ENCODE measurements at places on chromosomes 12 and 14.
A peak's percentile ranks its signal among the peaks of the same experiment; 100 is the strongest.

DNA sequence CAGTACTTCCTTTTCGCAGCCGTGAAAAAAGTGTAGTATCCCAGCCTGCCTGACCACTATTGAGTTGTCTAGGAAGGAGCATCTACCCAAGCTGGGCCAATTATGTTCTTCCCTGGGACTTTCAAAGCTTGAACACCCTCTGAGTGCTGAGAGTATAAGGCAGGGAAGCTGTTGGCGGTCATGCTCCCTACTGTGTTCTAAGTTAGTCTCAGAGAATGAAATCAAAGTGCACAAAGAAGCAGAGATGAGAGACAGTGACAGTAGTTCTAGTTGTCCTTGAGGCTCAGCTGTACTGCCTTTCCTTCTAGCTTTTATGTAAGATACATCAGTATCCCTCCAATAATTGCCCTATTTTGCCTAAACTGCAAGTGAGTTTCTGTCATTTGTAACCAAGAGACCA lies 427.1 kb upstream of the SEL1L start:
- DNase-seq, result no peak

DNA sequence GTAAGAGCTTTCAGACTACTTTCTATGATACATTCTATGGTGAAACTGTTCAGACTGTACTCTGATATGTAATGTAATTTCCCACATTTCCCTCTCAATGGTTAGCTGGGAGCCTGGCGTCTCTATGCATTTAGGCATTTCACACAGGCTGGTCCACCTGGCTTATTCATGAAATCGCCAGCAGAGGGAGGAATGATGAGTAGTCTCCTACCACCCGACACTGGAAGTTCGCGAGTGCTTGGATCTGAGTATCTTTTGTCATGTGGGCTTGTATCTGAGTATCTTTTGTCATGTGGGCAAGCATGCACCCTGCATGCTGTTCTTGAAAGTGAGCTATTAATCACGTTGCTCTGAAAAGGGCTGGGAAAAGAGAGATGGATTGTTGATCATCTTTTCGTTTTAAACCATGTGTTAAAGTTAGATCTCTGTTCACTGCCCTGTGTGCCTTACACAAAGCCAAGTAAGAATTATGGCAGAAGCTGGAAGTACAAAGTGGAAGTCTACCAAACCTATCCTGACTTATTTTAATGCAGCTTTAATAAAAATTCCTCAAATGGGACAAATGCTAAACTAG lies 235.0 kb downstream of the ATP23 start:
- DNase-seq, result peak; percentile 71

DNA sequence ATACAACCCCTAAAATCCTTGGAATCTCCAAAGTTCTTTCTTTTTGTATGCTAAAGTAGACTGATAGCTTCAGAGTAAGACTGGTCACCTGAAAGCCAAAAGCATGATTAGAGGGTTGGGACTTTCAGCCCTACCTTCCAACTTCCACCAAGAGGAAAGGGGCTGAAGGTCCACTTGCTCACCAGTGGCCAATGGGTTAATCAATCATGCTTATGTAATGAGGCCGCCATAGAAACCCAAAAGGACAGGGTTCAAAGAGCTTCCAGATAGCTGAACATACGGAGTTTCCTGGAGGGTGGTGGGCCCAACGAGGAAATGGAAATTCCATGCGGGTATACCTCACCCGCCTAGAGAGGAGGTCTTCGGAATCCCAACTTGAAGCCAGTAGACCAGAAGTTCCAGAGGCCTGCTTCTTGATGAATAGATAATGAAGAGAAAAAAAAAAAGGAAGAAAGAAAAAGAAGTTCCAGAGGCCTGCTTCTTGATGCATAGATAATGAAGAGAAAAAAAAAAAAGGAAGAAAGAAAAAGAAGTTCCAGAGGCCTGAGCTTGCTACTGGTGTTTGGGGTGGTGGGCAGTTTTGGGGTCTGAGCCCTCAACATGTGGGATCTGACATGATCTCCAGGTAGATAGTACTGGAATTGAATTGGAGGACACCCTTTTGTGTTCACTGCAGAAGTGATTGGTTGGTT lies 11.2 kb upstream of the BTG1 start:
- no peak for DNase-seq

- no peak for DNase-seq
These were observed 2.8 kb downstream of the L3HYPDH start for GRCh38 chr14:59481407-59481806.
